Caki2 (cell line): ENCODE measurements at places on chromosomes 5 and 9. TPM values are rescaled to one million over a fixed set of nuclear protein-coding genes. Genes with fewer than 3 reads are reported as not detected.

The CARD9 gene
- total RNA-seq, result 2.7 and 2.9 TPM in 2 replicates

The CBY3 gene
- not detected in 2 replicates for total RNA-seq

The UNC5A gene
- 4.1 and 6.8 TPM in 2 replicates for total RNA-seq

The TLR4 gene
- total RNA-seq, result 3.3 and 5.9 TPM in 2 replicates

The CNTFR gene
- total RNA-seq, result not detected in 2 replicates

The NNT gene
- total RNA-seq, result 32.5 and 86.3 TPM in 2 replicates

The HK3 gene
- total RNA-seq, result not detected in 2 replicates

The FBP1 gene
- total RNA-seq, result not detected in 2 replicates

The GTF2H2C gene
- total RNA-seq, result 21.9 and 26.0 TPM in 2 replicates

The LCN12 gene
- total RNA-seq, result not detected in 2 replicates

The DNLZ gene
- 26.9 and 37.8 TPM in 2 replicates for total RNA-seq

The C9orf153 gene
- not detected in 2 replicates for total RNA-seq

The NUTM2F gene
- not detected in 2 replicates for total RNA-seq

The CCNH gene
- 42.9 and 58.3 TPM in 2 replicates for total RNA-seq

The TRPM3 gene
- total RNA-seq, result 0.37 TPM in 1 of 2 replicates, not detected in the other

The PCDHGA10 gene
- total RNA-seq, result 0.14 TPM in 1 of 2 replicates, not detected in the other

The SPINK13 gene
- total RNA-seq, result 0.14 and 1.3 TPM in 2 replicates

The DMGDH gene
- total RNA-seq, result 6.7 and 9.6 TPM in 2 replicates

The SLC28A3 gene
- total RNA-seq, result not detected in 2 replicates
